AG04450 (cell line): ENCODE measurements at places on chromosomes 2 and 18. TPM values are rescaled to one million over a fixed set of nuclear protein-coding genes. Genes with fewer than 3 reads are reported as not detected.

The MYO1B gene
- 110 and 149 TPM in 2 replicates for polyA plus RNA-seq

GRCh38 chr2:192444286-192444838 is 249.6 kb upstream of the TMEFF2 start:
- no peak for DNase-seq

The RAB27B gene
- polyA plus RNA-seq, result 1.4 and 1.9 TPM in 2 replicates

GRCh38 chr2:110999626-111000025 is 121.1 kb upstream of the BCL2L11 start:
- no peak for DNase-seq

The PPP1R1C gene
- 0.26 and 0.41 TPM in 2 replicates for polyA plus RNA-seq

DNA sequence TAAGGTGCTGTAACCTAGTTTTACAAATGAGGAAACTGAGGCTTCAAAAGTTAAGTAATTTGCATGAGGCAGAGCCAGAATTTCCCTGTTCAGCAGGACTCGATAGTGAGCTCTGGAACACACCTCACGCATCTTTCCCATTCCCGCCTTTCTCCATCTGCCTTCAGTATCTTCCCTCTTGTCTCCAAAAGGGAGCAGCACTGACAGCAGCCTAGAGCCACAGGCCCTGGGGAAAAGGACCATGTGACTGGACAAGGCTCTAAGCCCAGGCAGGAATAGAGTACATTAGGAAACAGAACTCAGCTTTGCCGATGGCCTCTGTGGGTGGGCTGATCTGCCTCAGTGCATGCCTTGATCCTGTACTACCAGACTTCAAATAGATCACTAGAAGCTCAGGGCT is 21.5 kb downstream of the GPR155 start:
- DNase-seq, result no peak

- DNase-seq, result no peak
Observed at GRCh38 chr2:176001281-176001915, 669 bp downstream of the LNPK start.

DNA sequence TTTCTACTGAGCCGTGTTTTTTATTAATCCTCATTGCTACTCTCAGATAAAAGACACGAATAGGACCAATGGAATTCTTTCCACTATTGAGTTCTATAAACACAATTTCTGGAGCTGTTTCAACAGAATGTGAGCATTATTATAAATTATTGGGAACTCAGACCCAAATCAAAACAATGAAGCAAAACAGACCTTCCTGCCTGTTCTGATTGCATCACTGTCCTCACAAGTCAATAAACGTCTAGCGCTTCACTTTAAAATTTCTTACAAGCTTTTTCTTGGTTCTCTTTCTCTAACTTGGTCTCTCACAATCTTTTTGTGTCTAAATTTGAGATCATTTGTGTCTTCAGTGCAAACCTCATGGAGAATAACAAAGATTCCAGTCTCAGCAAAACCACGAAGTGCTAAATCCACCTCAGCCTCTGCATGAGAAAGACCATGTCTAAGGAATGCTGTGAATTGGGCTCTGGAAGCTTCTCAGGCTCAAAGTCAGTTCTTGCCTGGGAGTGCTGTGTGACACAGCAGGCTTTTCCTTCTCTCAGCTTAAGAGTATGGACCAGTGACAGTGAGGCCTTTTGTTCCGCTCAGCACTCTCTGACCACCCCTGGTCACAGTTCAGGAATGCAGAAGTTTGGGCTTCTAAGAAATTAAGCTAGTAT is 22.8 kb downstream of the ARHGAP28 start:
- peak; percentile 53 for DNase-seq

The CCBE1 gene
- polyA plus RNA-seq, result 40.4 and 51.5 TPM in 2 replicates
